ENCODE measurements at places on chromosomes 16 and 17.
A peak's percentile ranks its signal among the peaks of the same experiment; 100 is the strongest.

DNA sequence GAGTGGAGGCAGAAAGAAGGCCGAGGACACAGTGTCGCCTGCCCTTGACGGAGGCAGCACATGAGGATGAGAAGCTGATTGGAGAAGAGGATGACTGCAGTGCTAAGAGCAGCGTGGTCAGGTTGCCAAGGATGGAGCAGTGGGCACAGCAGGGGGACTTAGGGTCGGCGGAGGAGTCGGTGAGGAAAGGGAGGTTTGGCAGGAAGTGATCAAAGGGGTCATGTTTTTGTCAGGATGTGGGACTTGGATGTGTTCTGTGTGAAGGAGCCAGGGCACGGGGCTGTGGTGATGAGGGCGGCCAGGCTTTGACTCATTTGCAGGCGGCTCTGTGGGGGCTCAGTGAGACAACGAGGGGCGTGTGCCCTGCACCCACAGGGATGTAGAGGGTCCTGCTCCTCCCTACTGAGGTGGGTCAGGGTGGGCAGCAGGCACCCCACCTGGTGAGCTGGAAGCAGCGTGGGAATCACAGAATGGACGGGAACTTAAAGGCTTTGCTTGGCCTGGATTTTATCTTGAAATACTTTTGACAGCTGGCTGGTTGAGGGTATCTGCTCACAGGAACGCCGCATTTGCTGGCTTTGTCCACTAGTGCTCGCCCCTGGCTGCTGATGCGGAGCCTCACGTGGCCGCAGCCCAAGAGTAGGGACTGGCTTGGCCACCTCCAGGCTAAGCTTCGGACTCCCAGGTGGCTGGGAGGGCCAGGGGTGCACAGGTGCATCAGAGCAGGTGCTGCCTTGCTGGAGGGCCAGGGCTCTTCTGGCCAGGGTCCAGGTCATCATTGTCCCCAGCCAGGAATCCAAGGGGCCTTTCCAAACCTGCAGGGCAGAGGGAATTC, 6.0 kb downstream of the MPG start:
- no peak for DNase-seq

- DNase-seq, result no peak
Measured at GRCh38 chr17:41483991-41484826, 3.3 kb upstream of the KRT35 start.

DNA sequence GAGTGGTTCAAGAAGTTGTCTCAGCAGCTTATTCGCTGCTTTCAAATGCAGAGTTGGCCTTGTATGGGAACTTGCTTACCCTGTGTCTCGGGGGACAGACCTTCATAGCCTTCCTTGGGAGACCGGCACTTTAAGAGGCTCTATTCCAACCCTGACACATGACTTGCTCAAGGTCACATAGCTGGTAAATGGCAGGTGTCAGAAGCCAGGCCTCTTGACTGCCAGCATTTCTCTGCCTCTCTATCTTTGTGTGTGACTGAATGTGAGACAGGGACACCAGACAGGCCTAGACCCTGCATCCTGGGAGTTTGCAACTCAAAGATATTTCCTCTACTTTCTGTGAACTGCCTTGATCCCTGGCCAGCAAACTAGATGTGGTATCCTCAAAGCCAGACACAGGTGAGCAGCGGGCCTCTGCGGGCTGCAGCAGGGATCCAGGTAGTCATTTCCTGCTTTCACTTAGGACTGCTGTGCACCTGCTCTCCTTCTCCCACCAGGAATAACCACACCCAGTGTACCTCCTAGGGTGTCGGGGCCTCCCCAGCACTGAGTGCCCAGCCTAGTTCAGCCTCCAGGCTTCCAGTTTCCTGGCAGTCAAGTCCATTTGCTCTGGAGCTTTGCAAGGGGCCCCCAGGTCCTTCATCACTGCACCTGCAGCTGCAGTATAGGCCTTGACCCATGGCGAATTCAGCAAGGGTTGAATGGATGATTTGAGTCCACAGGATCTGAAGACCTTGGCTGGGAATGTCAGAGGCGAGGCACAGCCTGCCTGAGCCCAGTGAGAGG, 116.6 kb upstream of the TNRC6C start:
- DNase-seq, result no peak

GRCh38 chr16:54720259-54720658, 210.4 kb upstream of the IRX5 start:
- DNase-seq, result no peak

DNA sequence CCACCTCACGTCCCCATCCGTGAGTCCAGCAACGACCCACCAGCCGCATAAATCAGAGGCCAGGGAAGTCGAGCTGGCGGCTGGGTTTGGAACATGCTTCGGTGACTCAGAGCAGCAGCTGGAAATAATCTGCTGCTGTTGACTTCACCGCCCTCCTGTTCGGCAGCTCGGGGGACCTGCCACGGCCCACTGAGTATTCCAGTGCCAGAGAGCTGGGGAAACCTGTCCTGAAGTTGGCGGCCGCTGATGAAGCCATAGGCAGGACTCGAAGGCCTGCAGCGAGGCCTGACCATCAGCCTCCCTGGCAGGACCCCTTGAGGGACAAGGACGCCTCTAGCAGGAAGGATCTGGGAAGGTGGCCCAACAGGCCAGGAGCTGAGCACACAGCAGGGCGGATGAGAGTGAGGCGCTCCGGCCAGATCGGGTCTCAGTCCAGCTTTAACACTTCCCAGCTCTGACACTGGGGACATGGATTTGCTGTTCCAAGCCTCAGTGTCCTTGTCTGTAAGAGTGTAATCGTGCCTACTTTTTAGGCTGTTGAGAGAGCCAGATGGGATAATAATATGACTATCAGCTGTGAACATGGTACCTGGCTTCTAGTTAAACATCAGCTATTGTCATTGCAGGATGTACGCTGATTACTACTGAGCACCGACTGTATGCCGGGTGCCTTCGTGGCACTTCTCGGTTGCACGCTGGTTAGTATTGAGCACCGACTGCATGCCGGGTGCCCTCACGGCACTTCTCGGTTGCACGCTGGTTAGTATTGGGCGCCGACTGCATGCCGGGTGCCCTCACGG, 50.4 kb upstream of the CIBAR2 start:
- no peak for DNase-seq

DNA sequence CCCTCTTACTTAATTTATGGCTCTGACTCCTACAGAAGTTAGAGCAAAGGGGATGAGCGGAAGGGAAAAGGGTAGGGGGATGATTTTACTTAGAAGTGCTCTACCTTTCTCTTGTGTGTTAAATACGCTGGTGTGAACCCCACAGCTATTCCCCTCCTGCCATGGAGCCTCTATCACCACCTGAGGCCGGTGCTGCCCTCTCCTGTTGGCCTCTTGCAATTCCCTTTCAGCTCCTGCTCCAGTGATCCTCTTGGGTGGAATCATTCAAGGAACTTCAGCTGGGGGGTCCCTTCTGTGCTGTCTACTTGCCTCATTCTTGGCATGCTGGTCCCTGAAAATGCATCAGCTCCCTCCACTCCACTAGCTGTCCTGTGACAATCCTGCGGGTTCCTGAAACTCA, 41.8 kb upstream of the CDH8 start:
- DNase-seq, result peak; percentile 8

- DNase-seq, result no peak
Measured at GRCh38 chr16:70290949-70291519, 1.7 kb upstream of the AARS1 start.

DNA sequence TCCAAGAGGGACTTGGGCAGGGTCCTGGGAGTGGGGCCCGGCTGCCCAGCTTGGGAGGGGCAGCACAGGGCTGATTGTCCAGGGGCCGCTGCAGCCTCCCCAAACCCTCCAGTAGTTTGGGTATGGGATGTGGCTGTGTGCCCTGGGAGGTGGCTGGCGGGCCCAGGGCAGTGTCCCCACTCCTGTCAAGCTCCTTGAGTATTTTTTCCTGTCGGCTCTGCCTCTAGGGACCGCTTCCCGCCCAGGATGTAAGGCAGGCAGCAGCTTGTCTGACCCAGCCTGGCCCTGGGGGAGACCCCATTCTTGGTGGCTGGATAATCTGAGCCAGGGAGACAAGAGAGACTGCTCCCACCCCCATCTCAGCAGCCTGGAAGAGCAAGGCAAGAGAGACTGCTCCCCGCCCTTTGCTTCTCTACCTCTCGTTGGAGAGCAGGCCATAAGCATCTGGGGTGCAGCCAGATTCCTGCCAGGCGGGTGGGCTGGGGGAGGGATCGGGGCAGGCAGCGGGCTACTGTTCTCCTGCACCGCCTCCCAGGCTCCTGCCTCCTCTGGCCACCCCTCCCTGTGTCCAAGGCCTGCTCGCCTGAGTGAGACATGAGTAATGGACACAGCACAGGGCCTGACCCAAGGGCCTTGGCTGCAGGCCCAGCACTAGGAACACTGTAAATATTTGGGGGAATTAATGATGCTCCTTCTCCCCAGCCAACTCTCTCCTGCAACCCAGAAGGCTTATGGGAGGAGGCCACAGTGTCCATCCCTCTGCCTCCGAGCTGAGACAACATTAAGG, 18.4 kb upstream of the ITGA3 start:
- no peak for DNase-seq

- no peak for DNase-seq
Measured at GRCh38 chr17:79812353-79813258, 15.7 kb upstream of the CBX8 start.

DNA sequence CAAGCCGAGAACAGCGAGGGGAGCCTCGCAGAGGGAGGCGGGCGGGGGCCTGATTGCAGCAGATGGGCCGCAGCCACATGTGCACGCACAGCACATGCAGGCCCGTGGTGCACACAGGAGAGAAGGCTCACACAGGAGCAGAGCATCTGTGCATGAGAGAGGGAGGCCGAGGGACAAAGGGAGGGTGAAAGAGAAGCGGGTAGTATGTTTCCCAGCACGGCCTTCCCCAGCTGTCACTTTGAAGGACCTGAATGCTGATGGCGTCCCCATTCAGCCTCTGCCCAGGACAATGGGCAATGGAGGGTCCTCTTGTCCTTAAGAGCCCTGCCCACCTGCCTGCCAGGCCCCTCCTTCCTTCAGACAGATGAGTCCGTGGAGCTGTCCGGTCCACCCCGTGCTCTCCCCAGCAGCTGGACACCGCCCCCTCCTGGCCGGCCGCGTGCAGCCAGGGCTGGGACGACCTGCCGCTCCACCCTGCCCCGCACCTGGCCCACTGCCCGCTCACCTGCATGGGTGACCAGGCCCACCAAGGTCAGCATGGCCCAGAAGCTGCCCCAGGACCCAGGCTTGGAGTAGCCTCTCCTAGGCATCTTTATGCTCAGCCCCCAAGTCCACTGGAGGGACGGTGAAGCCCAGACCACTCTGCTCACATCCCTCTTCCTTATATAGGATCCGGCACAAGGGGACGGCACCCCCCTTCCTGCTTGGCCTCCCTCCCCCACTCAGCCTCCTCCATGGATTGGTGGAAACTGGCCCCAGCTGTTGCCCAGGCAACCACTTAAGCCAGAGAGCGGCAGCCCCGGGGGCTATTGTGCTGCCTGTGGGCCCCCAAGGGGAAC, at the start of gene BTBD17:
TSS of gene BTBD17 (minus strand) at position 639 of the 839 bp plus-strand sequence. CDS start at position 590, 49 bp downstream.
- peak; percentile 77 for DNase-seq

DNA sequence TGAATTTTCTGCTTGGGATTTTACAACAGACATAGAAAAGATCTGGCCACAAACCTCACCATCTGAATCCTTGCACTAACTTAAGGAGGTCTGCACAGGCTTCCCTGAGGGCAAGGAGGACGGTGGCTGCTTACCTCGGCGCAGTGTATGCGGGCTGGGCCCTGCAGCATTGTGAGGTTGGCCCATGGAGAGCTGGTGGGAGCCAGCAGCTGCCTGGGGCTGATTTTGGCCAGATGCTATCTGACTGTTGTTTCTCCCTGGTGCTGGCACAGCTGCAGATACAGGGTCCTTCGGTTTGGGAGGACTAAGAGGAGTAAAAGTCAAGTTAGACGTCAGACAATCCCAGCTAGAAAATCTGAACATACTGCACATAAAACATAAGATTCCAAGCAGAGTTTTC, 79.8 kb downstream of the ARHGAP17 start:
- DNase-seq, result no peak

- DNase-seq, result no peak
Measured at GRCh38 chr16:87003414-87003755, 313.8 kb downstream of the C16orf95 start.

DNA sequence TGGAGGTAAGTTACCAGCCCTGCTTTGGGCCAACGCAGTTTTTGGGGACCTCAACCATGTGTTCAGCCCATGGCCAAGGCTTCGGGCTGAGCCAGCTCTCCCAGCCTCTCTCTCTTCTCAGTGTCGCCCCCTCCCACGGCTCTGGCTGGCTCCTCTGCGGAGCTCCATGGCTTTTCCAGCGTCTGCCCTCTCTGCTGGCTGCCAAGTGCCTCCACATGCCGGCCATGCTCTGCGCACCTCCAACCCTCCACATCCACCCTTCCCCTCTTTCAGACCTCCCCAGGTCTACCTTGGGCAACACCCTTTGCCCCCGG, 23.2 kb downstream of the COTL1 start:
- no peak for DNase-seq

- no peak for DNase-seq
Measured at GRCh38 chr17:66354472-66354871, 52.1 kb downstream of the PRKCA start.

GRCh38 chr17:81033535-81034167, 1.3 kb upstream of the BAIAP2 start:
- DNase-seq, result no peak

DNA sequence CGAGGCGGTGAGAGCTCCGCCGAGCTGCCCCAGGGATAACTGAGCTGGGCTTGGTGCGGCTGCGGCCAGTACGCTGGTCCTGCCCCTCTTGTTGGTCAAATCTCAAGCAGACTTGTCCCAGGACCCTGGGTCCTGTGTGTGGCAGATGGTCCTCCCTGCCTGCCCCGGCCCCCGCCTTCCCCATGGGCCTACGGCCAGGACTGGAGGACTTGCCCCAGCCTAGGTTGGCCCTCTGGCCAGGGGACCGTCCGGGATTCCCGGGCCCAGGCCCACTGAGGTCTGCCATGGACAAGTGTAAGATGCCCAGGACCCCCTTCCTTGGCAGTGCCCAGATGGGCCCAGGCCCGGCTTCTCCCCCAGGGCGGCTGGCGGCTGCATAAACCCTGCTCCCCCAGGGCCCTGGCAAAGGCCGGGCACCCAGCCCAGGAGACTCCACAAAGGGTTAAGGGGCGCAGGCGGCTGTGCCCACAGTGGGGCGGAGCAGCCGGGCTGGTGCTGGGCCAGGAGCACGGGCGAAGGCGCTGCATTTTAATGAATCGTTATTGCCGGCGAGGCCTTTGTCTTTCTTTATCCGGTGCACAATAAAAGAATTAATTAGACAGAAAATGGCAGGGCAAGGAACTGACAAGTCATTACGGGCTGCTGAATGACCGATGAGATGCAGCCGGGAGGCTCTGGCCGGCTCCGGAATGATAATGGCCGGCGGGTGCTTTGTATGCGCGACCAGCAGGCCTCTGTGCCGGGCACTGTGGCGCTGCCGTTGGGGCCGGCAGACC, 9.1 kb downstream of the SOX8 start:
- DNase-seq, result no peak

DNA sequence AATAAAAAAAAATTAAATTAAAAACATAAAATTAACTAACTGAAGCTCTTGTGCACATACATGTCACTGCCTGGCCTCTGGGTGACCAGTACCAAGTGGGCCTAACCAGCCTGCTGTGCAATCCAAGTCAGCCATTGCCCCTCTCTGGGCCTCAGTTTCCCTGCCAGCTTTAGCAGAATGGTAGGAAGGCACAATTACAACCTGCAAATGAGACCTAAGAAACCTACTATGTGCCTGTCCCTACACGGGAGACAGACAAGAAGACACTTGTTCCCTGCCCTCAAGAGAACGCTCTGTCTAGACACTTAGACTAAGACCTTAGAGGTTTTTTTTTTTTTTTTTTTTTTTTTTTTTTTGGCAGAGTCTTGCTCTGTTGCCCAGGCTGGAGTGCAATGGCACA, 1.7 kb downstream of the CIAPIN1 start:
- no peak for DNase-seq
